Hippocampal formation (tissue), 2 donors: ENCODE measurements at places on chromosomes 13 and 19.

GRCh38 chr13:81230386-81230785 is 889.5 kb upstream of the SPRY2 start:
- no peak for DNase-seq

DNA sequence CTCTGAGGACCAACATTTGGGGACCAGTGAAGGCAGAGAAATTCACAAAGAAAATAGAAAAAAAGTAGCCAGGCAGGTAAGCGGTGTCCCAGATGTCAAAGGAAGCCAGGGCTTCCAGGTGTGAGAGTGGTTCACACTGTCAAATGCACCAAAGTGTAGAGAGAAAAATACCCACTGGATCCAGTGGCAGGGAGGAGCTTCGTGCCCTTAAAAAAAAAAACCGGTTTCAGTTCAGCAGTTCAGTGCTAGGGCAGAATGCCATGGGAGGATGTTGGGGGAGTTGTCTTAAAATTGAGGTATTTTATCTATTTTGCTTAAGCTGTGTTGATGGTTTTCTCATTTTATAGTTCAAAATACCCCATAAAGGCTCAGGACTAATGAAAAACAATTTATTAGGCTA is 47.8 kb upstream of the C1QTNF9 start:
- DNase-seq = no peak

DNA sequence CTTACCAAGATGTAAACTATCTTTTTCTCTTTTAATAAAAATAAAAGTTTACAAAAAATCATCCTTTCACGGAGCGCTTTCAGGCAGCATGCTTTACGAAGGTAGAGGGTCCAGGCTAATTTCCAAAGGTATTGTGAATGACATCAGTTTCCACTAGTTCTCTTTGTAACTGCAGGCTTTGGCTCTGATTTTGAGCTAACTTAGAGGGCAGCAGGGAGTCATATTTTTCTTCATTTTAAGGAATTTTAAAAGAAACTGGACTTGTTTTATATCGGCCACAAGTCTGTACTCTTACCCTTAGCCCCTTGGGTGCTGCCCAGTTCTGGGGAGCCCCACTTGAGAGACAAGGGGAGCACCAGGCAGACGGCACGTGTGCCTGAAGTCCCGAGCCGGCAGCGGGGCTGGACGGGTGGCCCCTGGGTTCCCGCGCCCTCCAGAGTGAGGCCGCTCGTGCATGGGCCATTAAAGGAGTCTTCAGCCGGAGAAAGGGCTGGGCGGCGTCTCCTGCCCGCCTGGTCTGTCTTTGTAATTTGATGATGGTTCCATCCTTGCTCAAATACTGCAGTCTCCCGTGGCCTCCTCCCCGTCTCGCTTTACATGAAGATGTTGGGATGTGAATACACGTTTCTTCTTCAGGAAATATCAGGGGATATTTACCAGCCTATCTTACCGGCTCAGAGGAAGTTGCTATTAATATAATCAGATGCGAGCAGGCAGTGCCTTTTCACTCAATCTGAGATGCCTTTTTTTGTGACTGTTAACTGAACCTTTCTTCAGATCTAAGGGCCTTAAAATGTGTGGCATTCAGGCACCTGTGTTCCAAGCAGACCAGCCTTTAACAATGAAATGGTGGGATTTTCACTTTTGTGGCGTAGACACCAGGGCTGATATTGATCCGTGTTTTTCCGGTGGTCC is 67.4 kb downstream of the GGACT start:
- DNase-seq = no peak

DNA sequence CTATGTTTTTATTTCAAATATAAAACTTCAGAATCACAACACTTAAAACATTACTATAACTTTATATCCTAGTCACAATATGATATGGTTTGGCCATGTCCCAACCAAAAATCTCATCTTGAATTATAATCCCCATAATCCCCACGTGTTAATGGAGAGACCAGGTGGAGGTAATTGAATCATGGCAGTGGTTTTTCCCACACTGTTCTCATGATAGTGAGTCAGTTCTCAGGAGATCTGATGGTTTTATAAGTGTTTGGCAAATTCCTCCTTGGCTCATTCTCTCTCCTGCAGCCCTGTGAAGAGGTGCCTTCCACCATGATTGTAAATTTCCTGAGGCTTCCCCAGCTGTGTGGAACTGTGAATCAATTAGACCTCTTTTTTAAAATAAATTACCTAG is 307.6 kb downstream of the SPRY2 start:
- no peak for DNase-seq

DNA sequence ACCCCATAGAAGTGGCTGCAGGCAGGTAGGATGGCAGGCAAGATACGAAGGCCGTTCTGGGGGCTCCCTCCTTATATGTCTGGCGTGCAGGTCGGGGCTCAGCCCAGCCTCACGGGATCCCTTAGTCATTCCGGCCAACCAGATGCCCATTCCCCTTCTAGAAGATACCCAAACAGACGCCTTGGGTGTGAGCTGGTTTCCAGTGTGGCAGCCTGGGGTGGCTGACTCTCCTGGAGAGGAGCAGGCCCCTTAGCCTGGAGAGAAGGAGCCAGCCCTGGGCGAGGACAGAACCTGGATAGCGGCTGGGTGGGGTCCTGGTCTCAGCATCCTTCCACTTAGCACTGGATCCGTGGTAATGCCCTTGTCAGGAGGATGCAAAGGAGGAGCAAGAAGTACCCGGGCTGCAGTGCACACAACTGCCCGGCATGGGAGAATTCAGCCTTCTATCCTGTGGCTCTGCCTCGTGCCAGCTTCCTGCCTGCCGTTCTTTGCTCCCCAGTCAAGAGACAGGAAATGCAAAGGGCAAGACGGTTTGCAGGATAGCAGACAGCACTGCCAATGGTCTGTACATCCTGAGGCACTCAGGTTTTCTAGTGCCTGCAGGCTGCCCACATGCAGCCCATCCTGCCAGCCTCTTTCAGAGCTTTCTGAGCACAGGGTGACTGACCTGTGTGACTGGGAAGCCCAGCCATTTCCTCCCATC is 56.7 kb upstream of the WASF3 start:
- no peak for DNase-seq

DNA sequence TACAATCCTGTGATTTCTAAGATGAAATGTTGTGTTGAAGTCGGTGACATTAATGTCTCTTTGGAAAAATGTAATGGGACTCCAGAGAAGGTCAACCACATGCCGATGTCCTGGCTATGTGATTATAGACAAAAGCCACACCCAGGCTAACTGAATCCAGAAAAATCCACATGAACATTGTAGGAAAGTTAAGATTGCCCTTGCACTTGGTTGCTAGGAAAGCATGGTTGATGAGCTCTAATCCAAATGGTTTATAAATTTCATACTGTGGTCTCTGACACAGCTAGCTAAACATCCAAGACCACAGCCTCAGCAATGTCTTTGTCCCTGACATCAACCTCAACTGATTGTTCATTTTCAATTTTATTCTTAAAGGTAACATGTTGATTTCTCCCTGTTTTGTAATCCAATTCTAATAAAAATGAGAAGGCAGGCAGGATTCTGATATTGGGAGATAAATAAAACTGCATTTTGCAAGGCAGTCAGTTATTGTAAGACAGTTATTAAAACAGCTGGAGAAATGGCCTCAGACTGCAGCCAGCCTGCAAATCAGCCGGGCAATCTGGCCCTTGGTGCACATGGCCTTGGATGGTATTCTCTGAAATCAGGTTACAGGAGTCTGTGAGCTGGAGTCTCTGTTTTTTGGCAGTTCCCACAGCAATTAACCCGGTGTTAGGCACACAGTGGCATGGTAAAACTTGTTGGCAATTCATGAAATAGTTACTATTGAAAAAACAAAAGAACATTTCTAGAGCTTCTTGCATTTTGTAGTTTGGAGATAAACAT is 93.9 kb downstream of the STARD13 start:
- no peak for DNase-seq

DNA sequence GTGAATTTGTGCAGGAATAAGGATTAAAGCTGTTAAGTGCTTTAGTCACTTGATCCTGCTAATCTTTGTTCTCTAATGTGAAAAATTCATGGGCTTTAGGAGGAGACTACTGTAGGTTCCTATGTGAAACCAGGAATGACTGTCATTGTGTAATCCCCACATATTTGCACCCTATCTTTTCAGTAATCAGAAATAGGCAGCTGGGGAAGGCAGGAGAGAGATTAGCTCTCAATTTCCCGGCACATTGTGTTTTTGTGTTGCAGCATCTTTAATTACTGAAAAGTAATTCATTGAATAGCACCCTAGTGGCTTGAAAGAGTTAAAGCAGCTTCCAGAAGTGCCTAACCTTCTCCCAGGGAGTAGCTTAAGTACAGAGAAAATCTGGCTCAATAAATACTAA is 282.9 kb downstream of the OLFM4 start:
- DNase-seq = no peak

DNA sequence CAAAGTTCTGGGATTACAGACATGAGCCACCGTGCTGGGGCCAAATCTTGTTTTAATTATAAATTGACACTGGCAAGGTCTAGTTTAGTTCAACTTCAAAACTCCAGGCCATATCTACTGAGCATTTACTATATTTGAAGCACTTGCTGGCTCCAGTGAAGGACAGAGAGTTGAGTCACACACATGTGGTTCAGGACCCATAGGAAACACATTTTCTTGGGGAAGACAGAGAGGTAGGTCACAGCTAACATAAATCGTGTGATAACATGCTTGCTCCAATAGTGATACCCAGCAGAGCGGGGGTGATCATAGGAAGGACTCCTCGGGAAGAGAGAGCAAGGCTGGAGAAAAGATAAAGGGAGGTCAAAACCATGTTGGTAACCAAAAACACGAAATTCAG is 170.6 kb upstream of the TSC22D1 start:
- DNase-seq = no peak

DNA sequence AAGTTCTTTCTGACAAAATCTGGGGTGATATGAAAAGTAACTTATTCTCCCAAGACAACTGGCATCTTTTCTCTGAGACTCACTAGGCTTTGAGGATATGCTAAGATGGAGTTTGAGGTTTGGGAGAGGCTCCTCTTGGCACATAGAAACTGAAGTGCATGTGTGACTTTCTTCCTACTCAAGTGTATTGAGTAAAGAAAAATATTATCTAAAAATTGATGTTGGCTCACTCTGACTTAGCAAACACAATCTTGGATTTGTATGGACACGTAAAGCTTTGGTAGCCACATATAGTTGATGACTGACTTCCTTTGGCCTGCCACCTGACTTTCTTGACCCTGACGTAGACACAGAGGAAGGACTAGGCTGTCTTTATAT is 71.1 kb upstream of the KLF12 start:
- DNase-seq = no peak

- DNase-seq = no peak
Measured at GRCh38 chr13:99429670-99430069, 71.6 kb upstream of the TM9SF2 start.

DNA sequence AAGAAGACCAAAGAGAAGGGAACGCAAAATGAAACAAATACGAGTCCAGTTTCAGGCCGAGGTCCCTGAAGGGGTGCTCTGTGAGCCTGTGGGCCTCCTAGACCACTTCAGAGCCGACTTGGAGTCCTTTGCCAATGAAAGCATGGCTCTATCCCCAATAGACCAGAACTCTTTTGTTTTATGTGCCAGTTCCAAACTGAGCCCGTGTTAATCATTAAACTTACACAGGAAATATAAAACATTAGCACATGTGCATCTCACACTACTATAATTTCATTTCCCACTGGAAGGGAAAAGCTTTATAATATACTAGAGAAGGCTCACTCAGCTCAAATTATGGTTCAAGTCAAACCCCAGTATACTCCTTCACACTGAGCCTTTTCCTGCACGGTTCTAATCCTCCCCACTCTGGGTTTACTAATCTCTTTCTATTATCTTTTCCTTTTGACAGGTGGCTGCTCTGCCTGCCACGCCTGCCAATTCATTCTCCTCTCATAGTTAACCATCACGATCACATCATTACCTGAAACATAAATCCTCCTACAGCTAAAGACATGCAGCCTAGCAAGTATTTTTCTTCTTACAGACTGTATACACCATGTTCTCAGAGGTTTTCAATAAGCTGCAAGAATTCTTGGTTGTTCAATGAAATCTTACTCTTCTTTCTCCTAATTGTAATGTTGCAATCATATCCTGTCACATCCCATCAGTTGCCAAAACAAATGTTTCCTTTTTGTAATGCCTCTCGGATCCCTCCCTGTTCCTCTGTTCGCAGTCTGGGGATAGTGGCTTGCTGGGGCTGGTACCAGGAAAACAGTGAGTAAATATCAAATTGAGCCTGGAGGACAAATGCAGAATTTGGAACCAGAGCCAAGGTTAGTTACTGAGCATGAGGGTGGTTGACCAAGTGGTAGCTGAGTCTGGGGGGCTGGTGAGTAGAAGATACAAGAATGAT is 18.8 kb upstream of the WASF3 start:
- DNase-seq = no peak

- no peak for DNase-seq
Measured at GRCh38 chr13:102945886-102946285, 100.1 kb downstream of the ERCC5 start.

- peak; percentile 16 for DNase-seq
Measured at GRCh38 chr19:1069009-1069779, 2.2 kb downstream of the ARHGAP45 start.
